IPS-NIHi11 (cell line): ENCODE measurements at places on chromosomes 4 and X.

DNA sequence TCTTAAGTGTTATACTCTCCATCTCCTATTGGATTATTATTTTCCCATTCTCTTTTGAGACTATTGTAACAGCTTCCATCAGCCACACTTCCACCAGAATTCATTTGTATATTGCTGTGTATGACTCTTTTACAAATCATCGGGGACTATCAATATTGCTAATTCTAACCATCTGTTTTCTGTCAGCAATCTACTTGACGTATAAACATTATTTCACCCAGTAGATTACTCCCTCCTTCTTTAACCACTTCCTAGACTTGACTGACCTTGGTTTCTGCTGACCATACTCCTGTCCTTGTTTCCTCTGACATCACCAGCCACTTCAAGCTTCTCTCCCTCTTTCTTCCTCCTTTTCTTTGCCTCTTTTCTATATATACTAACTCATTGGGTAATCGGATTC, 402.9 kb downstream of the PCDH18 start:
- no peak for DNase-seq

- no peak for DNase-seq
Observed at GRCh38 chr4:53574528-53574927, 16.8 kb downstream of the LNX1 start.

GRCh38 chr4:84956014-84956413, 10.5 kb downstream of the WDFY3 start:
- DNase-seq: no peak

DNA sequence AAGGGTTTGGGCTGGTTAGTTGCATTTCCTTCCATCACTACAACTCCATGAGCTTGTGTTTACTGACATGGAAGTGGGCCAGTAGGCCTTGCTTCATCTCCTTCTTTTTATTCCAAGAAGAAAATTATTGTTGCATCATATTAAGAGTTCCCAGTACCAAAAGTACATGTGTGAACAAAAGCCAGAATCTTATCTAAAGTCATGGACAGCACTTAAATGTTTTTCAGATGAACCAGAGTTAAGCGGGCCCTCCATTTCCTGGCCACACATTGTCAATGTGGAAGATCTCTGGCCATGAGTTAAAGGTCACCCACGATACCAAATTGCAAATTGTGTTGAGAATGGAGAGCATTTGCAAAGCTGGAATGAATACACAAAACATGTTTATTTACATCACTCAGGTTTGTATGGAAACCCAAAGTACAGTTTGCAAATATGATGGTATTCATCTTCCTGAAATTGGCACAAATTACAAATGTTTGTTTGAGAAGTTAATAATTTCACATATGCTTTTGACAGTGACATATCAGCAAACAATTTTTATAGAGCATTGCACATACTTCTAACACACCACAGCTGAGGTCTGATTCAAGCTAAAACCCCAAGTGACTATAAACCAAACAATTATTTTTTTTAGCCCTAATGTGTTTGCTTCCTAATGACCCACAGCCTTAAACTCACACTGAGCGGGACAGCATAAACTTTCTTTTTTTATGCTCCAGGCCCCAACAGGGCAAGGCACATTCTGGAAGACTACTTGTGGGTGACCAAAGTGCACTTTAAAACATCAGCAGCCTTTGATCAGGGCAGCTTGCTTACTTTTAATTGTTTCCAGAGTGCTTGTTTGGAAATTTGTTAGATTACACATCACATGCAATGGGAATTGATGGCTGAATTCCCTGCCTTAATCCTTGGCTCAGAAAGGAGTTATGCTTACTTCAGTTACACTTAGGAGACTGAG, 502.9 kb upstream of the SLIT2 start:
- DNase-seq: no peak

DNA sequence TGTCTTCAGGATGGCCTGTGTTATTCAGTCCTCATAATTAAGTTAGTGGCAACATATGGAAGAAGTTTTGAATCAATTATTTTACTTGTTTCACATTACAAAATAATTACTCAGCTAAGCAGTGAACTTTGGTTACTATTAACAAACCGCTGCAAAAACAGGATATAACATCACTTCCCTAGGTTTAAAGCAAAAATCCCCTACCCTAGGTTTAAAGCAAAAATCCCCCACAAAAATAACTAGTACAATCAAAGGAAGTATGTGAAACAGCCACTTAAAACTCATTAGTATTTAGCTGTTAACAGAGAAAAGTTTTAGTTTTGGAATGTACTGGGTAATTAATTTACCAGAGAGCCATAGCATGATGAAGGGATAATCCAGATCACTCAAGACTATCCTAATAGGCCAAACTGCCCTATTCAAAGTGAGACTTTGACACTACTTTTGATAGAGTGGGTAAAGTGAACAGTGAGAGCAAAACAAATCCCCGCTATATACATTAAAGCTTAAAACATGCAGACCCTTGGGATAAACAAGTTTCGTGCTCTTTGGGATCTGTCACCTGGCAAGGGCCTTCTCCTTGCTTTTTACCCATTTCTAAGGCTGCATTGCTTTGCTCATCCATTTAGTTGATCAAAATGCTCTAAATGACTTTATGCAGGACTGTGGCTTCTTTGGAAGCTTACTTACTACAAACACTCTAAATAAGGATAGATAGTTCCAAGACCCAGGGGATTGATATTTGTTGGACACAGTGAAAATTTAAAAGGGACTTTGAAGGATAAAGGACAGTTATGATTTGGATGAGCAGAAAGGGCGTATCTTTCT, 36.4 kb upstream of the GPR174 start:
- no peak for DNase-seq

DNA sequence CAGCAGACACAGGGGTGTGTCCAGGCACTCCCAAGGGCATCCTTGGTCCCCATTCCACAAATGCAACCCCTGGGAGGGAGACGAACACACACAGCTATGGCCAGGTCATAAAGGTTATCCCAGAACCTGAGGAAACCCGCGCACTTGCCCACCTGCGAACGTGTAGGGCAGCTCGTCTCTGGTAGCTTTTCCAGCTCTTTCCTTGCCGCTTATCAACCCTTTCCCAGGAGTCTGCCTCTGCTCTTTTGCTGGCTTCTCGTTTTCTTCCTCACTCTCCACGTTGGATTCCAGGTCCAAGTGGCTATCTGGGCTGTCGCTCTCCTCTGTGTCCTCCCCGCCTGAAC, 13.5 kb downstream of the NOP14 start:
- DNase-seq: no peak

GRCh38 chrX:129318375-129318774, 204.9 kb downstream of the SMARCA1 start:
- DNase-seq: peak; percentile 7

- no peak for DNase-seq
Observed at GRCh38 chr4:144902614-144903013, 195.4 kb downstream of the ANAPC10 start.

- DNase-seq: no peak
Observed at GRCh38 chr4:3486541-3487540, 23.7 kb downstream of the DOK7 start.

GRCh38 chr4:100790836-100791615, 273.2 kb upstream of the EMCN start:
- DNase-seq: no peak

DNA sequence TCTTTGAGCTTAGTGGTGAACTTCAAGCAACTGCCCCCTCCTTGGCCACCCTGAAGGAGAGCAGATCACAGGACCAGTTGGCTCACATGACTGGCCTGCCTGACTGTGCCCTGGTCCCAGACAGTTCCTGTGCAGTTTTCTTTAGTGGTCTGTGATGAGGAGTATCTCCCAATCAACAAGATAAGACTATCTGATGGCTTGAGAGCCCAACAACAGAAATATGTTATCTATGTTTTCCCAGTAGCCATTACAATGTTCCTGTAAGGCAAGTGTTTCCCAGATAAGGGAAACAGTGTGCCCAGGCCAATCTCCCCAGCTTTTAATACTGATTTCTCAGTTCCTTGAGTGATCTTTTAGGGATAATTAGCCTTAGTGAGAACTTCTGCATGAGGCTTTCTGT, 14.2 kb upstream of the TIMM8A start:
- no peak for DNase-seq

GRCh38 chrX:2316534-2316933, 184.2 kb downstream of the DHRSX start:
- DNase-seq: no peak

- DNase-seq: no peak
Observed at GRCh38 chrX:94051926-94052325, 377.9 kb downstream of the FAM133A start.

GRCh38 chr4:135240796-135241195, 1039.2 kb upstream of the PABPC4L start:
- no peak for DNase-seq

GRCh38 chr4:18934197-18934596, 912.6 kb upstream of the LCORL start:
- no peak for DNase-seq

GRCh38 chr4:139540161-139540560, 15.9 kb downstream of the SETD7 start:
- DNase-seq: no peak
